NCI-H345 (cell line): ENCODE measurements at places on chromosomes 3 and 15.

DNA sequence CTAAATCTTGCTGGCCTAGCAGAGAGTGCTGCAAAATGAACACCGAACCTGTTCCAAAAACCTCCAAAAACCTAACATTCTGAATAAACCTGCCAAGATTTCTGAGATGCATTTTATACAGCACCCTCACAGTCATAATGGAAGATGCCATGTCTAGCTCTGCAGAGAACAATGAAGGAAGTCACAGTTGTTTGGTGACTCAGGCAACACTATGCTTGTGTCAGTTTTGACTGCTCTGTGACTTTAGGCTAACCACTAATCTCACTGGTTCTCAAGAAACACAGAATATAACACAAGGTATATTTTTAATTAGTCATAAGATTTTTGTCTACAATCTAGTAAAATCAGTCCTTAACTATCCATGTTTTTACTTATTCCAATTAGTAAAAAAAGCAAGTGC lies 606.6 kb downstream of the TBL1XR1 start:
- DNase-seq: no peak

DNA sequence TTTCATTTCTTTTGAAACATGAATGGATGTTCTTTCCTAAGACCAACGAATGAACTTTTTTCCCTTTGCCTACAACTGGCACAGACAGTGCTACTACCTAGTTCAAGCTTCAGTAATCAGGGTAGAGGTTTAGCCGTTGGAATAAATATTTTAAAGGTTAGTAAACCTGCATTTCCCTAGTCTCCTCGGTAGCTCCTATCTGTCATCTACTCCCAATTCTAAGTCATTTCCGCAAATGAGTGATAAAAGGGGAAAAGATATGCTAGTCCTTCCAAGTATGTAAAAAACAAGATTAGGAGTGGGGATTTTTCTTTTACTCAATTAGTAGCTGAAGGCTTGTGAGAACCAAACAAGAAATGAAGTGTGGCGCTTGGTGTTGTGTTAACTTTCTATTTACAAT lies 15.2 kb downstream of the SLTM start:
- no peak for DNase-seq

- DNase-seq: no peak
These were observed 8.0 kb upstream of the RPS27L start for GRCh38 chr15:63165166-63165859.

- DNase-seq: no peak
These were observed 91.4 kb upstream of the SCN10A start for GRCh38 chr3:38907426-38907825.

DNA sequence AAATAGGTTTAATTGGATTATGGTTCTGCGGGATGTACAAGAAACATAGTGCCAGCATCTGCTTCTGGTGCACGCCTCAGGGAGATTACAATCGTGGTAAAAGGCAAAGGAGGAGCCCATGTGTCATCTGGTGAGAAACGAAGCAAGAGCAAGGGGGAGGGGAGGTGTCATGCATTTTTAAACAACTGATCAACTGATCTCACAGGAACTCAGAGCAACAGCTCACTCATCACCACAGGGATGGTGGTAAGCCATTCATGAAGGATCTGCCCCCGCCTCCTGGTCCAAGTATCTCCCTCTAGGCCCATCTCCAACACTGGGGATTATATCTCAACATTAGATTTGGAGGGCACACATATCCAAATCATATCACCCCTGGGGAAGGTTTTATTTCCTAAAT lies 42.1 kb upstream of the FGF7 start:
- DNase-seq: no peak

DNA sequence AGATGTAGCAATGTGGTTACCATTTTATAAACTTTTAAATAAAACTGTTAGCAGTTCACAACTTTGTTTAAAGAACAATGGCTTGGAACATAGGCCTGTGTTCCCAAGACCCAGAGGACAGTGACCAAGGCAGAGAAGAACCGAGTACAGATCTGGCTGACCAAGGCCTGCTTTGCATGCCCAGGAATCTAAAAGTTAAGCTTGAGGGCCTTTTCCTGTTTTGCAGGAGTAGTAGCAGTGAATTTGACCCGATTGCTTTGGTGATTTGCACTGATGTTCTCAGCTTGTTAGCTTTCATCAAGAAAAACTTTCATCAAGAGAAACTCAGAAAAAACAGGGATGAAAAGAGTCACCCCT lies 9.9 kb downstream of the FILIP1L start:
- no peak for DNase-seq

- DNase-seq: no peak
These were observed 117.0 kb downstream of the P3H2 start for GRCh38 chr3:190003681-190004123.

GRCh38 chr3:147412917-147413685 lies 3.9 kb downstream of the ZIC1 start:
- DNase-seq: no peak

DNA sequence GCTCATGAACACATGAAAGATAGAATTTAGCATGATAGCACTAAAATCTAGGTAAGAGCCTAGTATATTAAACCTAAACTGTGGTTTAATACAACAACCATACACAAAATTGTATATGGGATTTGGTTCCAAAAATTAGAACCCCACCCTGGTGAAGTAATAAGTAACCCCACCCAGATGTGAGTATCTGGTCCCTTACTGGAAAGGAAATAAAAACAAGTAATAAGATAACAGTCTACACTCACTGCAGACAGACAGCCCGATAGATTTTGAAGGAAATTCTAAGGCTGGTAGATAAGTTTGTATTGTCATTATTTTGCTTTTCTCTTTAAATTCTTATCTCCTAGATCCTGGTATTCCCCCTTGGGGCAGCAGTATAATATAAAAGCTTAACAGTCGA lies 184.9 kb downstream of the ZBTB20 start:
- DNase-seq: no peak

GRCh38 chr3:111998636-111999483 lies at the start of gene TAGLN3:
Gene TAGLN3 (plus strand): TSS chr3:111998922. CDS start chr3:111999423, 501 bp downstream.
- peak; percentile 79 for DNase-seq

DNA sequence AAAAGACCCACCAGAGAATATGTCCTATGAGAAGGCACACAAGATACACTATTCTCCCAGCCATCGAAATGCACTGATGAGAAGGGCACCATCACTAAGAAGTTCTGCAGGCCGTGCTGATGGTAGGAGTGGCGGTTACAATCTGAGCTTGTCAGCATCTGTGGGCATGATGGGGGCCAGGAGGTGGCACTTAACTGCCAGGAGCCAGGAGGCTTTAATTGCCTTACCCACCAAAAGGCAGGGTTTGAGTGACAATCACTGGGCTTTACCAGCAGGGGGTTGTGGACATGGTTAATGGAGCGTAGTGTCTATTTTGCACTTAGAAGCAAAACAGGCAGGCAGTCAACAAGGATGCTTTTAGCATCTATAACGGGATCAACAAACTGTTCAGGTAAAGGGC lies 16.0 kb upstream of the SQOR start:
- peak; percentile 53 for DNase-seq

DNA sequence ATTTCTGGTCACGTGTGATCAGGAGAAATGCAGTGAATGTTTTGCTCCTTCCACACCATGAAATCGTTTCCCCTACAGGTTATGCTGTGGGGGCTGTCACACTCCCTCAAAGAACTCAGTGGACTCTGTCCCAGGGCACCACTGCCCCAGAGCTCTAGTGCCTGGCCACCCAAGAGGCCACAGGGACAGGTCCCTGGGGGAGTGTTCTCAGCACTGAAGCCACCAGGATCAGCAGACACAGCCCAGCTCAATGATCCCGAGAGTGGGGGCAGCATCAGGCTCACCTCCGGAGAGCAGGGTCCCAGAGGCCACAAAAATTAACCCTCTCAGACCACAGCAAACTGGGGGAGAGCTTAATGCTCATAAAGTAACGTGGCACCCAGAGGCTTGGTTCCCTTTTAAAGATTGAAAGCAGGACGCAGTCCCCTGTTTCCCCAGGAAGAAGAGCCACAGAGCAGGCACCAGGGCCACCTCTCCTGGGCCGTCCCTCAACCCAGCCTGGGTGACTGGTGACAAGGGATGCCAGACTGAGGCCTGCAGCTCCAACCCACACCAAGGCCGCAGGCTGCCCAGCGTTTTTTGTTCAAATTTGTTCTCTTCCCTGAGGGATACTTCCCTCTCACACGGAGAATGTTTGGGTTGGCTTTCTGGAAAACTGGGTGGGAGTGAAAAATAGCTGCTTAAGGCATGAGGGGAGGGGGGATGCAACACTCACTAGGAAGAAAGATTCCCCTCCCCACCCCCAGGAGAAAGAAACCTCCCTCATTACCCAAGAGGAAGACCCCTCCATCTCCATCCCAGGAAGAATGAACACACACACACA lies 123.3 kb upstream of the IGF1R start:
- DNase-seq: no peak

GRCh38 chr3:23726811-23727548 lies 78.8 kb upstream of the UBE2E1 start:
- no peak for DNase-seq

DNA sequence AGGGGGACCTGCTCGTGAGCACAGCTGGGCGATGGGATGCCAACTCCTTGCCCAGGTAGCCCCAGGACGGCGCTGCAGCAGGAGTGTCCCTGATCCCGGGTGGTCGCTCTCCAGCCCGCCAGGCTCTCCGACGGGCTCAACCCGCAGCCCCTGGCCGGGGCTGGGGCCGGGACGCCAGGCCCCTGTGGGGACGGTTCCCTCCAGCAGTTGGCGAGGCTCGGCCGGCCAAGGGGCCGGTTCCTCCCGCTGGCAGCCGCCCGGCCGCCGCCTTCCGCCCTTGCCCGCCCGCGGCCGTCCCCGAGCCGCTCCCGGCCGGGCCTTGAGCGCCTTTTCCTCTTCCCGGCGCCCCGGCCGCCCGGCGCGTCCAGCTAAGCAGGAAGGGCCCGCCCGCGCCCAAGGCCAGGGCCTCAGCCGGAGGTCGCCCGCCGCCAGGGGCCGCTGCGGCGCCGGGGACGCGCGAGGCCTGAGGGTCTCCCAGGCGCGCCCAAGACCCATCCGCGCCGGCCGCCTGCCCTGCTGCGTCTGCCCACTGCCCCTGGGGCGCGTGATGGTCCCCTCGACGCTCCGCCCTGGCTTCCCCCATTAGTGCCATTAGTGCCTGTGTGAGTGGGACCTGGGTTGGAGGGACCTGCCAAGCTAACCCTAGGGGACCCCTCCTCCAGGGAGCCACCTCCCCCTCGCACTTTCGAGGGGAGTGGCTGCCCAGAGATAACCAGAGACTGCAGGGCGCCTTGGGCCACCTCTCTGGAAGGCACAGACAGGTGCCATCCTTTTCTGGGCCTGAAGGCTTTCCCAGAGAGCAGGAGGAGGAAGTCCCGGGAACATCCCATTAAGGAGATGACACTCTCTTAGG lies 106.4 kb downstream of the FBLN2 start:
- DNase-seq: no peak

DNA sequence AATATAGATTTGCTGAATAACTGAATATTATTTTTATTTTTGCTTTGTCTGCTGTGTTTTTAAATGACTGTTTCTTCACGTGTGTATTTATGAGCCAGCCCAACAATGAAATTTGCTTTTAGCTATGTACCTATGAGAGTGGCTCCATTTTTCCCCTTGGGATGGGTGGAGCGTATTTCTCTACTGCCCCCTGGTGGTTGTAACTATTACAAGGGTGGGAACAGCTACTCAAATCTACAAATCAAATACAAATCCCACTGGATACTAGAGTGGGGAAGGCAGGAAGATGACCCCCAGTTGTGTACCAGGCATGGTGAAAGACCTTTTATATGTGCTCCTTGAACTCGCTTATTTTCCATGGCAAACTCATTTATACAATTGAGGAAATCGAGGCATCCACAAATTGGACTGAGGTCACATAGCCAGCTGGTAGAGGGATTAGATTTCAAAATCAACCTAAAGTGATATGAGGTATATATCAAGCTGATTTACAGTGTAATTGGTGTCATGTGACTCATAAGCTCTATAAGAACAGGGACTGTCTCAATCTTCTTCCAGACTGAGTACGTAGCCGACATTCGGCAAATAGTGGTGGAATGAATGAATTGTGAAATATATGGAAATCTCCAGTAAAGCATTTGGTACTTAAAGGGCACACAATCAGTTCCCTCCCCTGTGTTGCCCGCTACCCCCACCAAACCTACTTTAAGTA lies 69.5 kb upstream of the VEPH1 start:
- DNase-seq: peak; percentile 47

DNA sequence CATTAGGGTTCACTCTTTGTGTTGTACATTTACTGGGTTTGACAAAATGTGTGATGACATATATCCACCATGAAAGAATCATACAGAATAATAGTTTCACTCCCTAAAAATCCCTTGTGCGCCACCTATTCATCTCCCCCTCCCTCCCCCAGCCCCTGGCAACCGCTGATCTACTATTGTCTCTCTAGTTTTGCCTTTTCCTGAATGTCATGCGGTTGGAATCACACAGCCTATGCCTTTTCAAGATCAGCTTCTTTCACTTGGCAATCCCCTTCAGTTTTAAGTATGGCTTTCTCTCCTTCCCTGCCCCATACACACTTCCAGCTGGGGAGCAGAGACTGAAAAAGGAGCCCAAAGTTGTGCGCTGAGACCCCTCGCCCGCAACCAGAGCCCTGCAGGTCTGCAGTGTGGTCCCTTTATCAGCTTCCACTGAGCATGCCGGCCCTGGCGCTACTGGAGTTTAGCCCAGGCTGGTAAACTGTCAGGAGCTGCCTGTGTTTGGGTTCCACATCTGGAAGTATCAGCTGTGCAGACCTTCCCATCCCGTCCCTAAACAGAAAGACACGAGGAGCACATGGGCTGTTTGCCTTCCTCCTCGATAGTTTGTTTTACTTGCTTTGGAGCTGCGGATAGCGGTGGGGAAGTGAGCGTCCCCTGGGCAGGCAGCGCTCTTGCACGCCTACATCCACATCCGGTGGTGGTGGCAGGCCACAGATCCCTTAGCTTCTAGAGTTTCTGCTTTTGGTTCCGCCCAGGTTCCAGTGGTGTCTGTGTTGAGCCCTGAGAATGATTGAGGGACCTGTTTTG lies 12.3 kb downstream of the BOC start:
- no peak for DNase-seq

DNA sequence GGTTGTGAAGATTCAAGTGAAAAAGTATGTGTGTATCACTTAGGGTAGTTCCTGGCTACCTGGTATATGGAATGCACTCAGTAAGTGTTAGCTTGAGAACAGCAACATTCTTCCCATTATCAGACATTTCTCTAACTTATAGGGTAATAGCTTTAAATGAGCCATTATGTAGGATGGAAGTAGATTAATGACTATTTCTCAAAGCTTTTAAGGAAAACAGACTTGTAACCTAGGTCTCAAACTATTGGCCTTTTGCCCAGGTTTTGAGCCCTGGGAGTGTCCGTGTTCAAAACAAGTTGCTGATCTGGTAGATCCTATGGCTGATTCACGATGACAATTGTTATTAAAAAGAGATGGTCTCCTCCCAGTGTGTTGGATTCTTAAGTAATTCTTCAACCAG lies 129.1 kb upstream of the UMPS start:
- DNase-seq: no peak

- DNase-seq: no peak
These were observed 385.5 kb downstream of the FOXP1 start for GRCh38 chr3:71197841-71198565.
